Parietal lobe (tissue), 2 donors: ENCODE measurements at places on chromosomes 2 and 18. TPM values are rescaled to one million over a fixed set of nuclear protein-coding genes. Genes with fewer than 3 reads are reported as not detected.

The ERICH2 gene
- not detected for total RNA-seq

The ATP6V1C2 gene
- 2.8 TPM for total RNA-seq

The SPP2 gene
- total RNA-seq = not detected

The ACTG2 gene
- not detected for total RNA-seq

The EN1 gene
- not detected for total RNA-seq

The SRD5A2 gene
- not detected for total RNA-seq

The GLS gene
- total RNA-seq = 274 TPM

The FAM161A gene
- 29.1 TPM for total RNA-seq

The MAPRE3 gene
- 35.7 TPM for total RNA-seq

The CDH2 gene
- 208 TPM for total RNA-seq

The PRSS56 gene
- not detected for total RNA-seq

The SPEG gene
- total RNA-seq = 24.7 TPM

The CCDC141 gene
- total RNA-seq = 3.4 TPM

The GREB1 gene
- 3.8 TPM for total RNA-seq

The SLC8A1 gene
- 160 TPM for total RNA-seq

The MC2R gene
- not detected for total RNA-seq

The DOK6 gene
- total RNA-seq = 94.5 TPM

The C2orf80 gene
- 21.0 TPM for total RNA-seq

The THUMPD2 gene
- total RNA-seq = 18.2 TPM

The C2orf78 gene
- not detected for total RNA-seq

The CLHC1 gene
- 56.7 TPM for total RNA-seq

The CHST9 gene
- total RNA-seq = 2.5 TPM

The SCN7A gene
- 0.94 TPM for total RNA-seq

The TEKT4 gene
- total RNA-seq = not detected

The SGO2 gene
- total RNA-seq = 9.1 TPM

The ACP1 gene
- 102 TPM for total RNA-seq

The OSBPL1A gene
- total RNA-seq = 49.1 TPM

The CLEC4F gene
- not detected for total RNA-seq

The CYP1B1 gene
- 1.9 TPM for total RNA-seq

The SP110 gene
- 2.2 TPM for total RNA-seq

The UGT1A6 gene
- total RNA-seq = not detected

The IMPACT gene
- total RNA-seq = 20.3 TPM

The CSRNP3 gene
- 254 TPM for total RNA-seq

The SLC11A1 gene
- 3.8 TPM for total RNA-seq

The KCNG2 gene
- total RNA-seq = 0.31 TPM

The IL36RN gene
- total RNA-seq = not detected
